ENCODE measurements at places on chromosomes 3 and 15.

DNA sequence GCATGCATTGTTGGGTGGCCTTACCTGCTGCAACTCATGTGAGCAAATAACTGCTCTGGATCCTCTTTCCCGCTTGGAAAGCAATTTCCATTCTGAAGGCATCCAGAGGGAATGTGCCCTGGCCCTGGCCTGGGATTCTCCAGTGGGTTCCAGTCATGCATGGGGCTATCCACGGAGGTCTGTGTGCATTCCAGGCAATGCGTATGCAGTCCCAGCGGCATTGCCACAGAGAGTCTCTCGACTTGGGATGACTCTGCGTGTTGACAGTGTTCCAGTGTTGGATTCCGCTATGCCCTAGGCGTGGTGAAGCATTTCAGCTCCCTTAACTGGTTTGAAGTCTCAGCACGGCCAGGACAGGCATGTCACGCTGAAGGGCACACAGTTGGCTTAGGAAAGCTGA is 113.9 kb downstream of the SNRPN start:
- no peak for DNase-seq

- no peak for DNase-seq
Measured at GRCh38 chr3:42027571-42027970, 63.6 kb upstream of the TRAK1 start.

- no peak for DNase-seq
Measured at GRCh38 chr3:132346841-132347736, 29.9 kb downstream of the ACP3 start.

DNA sequence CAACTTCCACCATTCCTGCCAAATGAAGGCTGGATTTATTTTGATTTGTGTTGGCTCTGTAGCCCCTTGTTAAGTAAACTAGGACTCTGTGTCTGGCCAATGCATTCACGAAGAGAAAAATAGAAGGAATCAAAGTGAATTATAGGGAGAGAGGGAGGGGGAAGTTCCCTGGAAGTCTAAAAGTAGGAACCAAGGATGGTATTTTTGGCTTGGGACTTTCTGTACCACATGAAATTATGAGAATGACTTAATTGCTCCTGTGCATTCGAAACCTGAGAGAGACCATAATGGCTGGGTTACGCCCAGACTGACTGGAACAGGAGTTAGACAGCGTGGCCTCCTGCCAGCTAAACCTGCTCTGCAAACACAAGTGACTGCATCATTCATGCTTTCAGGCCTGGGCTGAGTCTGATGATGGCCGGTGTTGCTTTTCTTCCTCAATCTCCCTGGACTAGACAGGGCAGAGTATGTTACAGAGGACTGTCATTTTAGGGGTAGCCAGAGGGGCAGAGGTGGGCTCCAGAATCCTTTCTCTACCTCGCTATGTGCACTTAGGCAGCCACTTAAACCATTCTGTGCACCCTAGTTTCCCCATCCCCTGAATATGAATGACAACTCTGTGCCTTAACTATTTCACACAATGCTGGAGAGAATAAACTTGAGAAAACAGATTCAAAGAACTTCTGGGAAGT is 58.9 kb downstream of the MYO1E start:
- no peak for DNase-seq

Measured in stimulated activated CD4-positive, alpha-beta T cell treated with anti-CD3 and anti-CD28 coated beads, TNF-alpha, amount 100 ng/mL, for 1 hour (primary cell).